ENCODE measurements at places on chromosomes 2 and 18.

DNA sequence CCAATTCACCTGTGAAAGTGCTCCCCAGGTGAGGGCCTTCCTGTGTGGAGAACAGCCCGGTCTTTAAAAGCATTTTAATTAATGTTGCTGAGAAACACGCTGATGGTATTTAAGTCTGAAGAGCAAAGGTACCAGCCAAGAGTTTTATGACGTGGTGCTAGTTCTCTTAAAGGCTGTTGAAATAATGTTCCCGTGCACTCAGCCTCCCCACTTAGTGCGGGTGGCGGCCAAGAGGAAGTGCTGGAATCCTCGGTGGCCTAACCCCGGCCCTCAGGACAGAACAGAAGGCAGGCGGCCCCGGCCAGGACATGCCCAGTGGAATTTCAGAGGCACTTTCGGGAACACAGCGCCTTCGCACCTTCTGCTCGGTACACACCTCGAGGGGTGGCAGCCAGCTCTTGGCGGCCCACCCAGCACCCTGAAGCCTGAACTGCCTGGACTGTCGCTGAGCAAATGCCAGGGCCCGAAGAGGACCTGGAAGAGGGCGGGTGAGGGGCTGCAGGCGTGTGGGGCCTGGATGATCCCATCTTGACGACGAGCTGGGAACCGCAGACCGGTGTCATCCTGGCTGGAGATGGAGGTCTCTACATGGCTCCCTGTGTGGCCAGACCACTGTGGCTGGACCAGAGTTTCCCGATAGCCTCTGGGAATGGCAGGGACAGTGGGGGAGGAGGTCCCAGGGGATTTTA is 142.9 kb downstream of the ASB1 start:
- DNase-seq = no peak

DNA sequence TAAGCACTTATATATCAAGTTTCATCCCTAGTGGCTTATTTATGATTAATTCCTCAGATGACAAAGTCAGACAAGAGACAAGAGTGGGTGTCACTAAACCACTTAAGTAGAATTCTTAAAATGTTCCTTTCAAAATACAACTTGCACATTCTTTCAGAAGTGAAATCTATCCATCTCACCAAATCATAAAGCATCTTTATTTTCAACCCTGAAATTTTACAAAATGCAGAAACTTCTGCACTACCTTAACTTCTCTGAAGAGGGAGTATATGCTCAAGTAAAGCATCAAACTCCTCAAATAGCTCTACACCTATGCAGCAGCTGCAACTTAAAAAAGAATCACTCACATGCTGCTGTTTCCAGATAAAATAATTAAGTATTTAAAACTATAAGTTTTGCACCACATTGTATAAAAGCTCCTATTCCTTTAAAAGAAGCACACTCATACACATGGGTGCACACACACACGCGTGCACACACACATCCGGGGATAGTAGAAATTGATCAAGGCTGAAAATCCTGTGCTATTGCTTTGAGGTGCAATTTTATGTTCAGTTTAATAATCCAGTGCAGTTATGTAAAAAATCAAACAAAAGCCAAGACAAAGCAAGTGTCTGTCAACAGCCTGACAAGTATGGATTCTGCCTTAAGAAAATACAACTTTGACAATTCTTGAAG is 244.5 kb downstream of the TCF4 start:
- no peak for DNase-seq

DNA sequence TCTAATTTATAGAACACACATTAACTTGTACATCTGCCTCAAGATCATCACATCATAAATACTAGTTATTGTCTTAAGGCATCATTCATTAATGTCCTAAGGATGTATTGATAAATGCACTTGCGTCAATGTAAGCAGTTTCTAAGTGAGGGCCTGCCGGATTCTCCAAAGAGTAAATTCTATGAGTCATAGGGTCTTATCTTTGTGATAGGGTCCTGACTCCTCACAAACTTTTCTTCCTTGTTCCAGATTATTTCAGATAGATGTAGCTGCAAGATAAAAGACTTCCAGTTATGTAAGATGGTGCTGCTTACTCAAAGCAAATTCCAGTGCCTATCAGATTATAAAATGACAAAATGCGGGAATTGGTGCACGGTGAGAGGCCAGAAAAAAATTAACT is 315.0 kb upstream of the SLC39A10 start:
- no peak for DNase-seq

DNA sequence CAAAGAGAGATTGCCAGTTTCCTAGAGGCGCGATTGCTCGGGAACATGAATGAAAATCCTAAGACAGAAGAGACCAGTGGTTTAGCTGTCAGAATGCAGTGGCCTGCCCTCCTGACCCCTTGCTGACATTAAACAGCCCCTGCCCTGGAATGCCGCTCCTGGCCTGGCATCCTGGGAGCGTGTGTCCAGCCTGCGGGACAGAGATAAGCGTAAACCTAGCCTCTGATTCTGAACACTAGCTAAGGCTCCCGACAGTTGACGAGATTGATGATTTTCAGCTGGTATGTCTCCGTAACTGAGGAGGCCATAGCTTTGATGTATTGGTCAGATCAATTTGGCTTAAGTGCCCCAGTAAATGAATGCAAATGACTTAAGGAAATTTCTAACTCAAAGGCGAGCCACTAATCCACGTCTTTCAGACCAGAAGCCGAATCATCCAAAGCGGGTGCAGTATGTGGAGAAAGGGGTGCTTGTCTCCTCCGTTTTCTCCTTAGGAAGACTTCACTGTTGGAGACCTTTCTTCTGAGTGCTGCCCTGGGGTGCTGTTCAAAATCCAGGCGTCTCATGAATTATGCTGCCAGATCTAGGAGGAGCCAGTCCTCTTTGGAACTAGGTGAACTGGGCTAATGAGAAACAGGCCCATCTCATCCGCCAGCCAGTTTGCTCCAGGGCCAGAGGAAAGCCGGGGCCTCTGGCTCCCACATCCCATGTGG is 142.5 kb upstream of the L3MBTL4 start:
- no peak for DNase-seq
